ENCODE measurements at places on chromosomes 13 and 19.

DNA sequence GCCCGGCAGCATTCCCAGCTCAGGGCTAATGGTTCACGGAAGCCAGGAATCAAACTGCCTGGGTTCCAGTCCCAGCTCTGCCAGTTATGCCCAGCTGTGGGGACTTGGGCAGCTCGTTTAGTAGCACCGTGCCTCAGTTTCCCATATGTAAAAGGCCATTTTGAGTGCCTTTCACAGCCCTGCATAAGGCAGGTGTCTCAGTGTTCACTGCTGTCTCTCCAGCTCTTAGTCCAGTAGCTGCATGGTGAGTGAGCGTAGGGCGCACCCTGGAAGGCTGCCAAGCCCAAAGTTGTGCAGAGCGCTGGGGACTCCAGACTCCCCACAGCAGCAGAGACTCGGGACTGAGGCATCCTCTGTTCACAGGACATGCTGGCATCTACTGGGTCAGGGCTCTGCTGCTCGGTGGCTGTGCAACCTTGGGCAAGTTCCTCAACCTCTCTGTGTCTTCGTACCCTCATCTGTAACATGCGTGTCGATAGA lies 5.5 kb downstream of the RPL28 start:
- DNase-seq = no peak

GRCh38 chr13:45196096-45196495 lies 4.7 kb downstream of the KCTD4 start:
- no peak for DNase-seq

GRCh38 chr13:31919971-31920726 lies 111.4 kb upstream of the FRY start:
- DNase-seq = no peak

DNA sequence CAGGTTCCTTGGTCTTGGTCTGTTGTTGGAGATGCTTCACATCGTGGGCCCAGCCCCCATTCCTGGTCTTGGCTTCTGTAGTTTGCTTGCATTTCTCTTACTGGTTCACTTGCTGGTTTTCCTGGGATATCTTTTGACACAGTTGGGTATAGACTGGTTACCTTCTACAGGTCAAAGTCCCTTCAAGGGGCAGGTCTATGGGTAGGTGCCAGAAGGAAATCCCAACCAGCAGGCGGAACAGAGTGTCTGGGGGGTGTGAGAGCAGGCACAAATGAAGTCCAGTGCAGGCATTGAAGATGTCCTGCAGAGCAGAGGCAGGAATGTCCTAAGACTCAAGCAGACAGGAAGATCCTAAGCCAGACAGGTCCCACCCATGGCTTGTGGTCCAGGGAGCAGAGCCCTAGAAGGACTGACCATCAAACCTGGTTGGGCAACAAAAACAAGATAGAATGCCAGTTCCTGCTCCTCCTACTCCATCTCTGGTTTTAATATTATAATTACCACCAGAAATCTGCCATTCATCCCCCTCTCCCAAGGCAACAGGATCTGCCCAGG lies 17.7 kb upstream of the WASF3 start:
- DNase-seq = no peak

DNA sequence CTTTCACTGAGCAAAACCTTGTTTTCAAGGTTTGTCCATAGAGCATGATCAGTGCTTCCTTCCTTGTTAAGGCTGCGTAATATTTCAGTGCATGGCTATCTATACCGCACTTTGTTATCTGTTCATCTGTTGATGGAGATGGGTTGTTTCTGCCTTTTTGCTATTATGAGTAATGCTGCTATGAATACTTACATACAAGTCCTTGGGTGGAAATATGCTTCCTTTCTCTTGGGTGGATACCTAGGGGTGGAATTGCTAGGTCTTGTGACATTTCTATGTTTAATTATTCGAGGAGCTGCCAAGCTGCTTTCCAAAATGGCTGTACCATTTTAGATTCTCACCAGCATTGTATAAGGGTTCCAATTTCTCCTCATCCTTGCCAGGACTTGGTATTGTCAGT lies 70.9 kb downstream of the SPATA13 start:
- no peak for DNase-seq

- DNase-seq = no peak
These were observed 533.1 kb downstream of the KLF5 start for GRCh38 chr13:73591861-73592260.

GRCh38 chr13:60000081-60000480 lies 163.6 kb downstream of the DIAPH3 start:
- DNase-seq = no peak

- no peak for DNase-seq
These were observed 36.5 kb downstream of the TSHZ3 start for GRCh38 chr19:31312677-31313244.

DNA sequence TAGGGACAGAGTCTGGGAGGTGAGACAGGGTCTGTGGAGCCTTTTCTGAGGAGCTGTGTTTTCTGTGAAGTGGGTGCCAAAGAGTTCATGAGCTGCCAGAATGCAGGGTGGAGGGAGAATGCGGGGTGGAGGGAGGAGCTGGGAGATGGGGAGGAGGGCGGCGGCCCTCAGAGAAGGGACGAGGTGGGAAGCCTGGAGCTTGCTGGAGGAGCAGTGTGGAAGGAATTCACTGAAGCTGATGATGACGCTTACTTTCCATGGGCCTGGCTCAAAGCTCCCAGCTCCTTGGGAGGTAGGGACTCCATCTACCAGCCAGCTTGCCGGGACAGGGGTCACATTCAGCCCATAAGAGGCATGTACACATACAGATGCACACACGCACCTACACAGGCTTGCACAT lies 62.5 kb downstream of the MCF2L start:
- DNase-seq = no peak

DNA sequence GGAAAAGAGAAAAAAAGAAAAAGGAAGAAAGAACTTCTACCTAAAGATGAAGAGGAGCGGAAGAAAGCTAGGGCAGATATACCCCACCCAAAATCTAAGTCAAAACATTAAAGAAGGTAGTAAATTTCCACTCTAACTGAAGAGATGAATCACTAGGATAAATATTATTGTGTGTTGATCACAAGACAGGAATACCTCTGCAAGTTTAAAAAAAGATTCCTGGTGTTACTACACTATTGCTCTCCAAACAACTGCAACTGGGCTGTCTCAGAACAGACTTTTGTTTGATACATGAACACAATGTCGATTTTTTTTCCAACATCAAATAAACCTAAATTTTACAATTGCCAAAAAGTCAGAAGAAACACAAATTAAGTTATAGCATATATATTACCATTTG lies 6.8 kb downstream of the HSPH1 start:
- DNase-seq = no peak

DNA sequence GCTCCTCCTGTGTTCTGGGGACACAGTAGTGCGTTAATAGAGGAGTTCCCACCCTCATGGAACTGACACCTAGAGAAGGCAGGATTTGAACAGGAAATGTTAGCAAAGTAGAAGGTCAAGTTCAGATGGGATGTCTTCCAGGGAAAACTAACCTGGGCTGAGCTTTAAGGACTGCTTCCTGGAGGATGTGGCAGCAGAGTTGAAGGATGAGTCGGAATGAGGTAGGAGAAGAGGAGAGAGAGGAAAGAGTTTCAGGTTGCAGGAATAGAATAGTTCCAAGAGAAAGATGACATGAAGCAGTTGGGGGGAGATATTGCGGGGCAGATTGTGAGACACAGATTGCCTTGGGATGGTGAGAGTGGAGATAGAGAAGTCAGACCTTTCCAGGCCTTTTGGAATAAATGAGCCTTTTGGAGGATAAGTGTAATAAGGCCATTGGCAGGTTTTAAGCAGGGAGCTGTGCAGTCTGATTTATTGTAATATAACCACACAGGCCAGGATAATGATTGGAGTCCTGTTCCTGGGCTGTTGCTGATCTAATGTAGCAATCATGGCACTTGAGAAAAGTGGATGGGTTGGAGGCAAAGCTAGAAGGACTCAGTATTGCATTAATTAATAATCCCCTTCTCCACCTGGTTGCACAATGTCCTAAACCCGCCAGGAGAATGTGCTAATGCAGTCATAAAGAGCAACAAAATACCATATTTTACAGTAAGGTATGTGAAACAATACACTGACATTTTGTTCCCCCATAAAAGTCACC lies 205.4 kb downstream of the SHISA2 start:
- no peak for DNase-seq

- DNase-seq = peak; percentile 62
These were observed 71.3 kb downstream of the KLF12 start for GRCh38 chr13:74062933-74063332.
